Activated CD8-positive, alpha-beta memory T cell treated with anti-CD3 and anti-CD28 coated beads, Interleukin-2, amount 50 U/mL, for 48 hours (primary cell): ENCODE measurements at places on chromosomes 3 and 15.
A peak's percentile ranks its signal among the peaks of the same experiment; 100 is the strongest.

DNA sequence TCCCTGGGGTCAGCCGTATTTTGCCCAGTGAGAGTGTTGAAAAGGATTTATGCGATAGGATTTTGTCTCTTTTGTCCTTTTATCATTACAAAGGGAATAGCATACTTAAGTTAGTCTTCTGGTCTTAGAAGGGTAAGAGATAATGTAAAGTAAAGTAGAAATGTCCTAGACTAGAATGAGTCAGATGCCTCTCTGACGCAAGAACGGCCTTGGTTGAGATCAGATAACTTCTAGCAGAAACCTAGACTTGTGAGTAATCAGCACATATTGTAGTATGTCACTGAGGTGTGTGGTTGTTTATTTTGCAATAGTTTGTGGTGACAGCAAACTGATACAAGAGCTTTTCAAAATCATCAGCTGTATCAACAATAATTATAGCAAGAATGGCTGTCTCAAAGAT is 866.1 kb downstream of the NSUN3 start:
- no peak for DNase-seq

- peak; percentile 55 for DNase-seq
Observed at GRCh38 chr3:34683851-34684250, 885.4 kb downstream of the PDCD6IP start.

GRCh38 chr3:45437383-45437782 is 49.0 kb downstream of the LARS2 start:
- DNase-seq: no peak

GRCh38 chr3:184470551-184470950 is 90.7 kb downstream of the CHRD start:
- peak; percentile 37 for DNase-seq

DNA sequence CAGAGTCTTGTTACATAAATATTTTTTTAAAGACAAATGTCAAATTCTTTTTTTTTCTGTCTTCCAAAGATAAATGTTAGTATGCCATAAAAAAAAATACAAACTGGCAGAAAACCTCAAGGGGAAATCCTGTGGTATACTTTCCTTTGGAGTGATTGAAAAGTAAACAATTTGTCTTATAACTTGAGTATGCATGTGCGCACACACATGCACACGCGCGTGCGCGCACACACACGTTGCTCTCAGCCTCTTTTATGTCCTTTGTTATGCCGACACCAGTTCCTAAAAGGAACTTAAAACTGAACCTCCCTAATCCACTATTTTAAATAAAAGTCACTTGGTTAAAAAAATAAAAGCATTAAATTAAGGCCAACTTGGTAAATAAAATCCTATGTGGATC is 58.1 kb downstream of the TGFBR2 start:
- no peak for DNase-seq

DNA sequence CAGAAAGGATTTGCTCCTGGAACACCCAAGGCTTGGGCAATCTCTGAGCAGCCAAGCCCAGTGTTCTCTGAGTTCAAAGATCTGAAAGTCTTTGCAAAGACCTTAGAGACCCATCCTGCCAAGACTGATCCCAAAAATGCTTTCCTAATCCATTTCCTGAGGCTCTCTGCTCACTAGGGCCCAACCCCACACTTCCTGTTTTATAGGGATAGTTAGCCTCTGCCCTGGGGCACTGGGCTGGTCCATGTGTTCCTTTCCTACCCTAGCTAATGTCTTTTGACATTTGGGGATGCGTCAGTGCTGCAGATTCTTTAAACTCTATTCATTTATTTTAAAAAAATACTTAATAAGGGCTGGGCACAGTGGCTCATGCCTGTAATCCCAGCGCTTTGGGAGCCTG is 372.7 kb downstream of the ROBO2 start:
- no peak for DNase-seq

- no peak for DNase-seq
Observed at GRCh38 chr3:101146946-101147345, 153.7 kb upstream of the ABI3BP start.

DNA sequence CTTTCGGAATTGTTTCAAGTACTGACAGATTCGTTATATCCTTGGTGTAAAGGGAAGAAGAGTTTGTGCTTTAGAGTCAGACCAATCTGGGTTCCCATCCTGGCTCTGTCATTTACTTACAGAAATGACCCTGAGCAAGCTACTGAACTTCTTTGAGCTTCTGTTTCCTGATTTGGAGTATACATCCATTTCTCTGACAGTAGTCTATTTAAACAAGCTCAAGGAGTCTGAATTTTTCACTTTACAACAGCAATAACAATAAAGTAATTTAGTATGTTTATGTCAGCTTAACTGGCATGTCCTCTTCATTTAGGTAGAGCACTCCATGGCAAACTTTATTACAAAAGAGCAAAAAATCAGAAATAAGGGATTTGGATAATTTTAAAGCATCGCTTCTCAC is 27.8 kb downstream of the FAM98B start:
- DNase-seq: no peak

DNA sequence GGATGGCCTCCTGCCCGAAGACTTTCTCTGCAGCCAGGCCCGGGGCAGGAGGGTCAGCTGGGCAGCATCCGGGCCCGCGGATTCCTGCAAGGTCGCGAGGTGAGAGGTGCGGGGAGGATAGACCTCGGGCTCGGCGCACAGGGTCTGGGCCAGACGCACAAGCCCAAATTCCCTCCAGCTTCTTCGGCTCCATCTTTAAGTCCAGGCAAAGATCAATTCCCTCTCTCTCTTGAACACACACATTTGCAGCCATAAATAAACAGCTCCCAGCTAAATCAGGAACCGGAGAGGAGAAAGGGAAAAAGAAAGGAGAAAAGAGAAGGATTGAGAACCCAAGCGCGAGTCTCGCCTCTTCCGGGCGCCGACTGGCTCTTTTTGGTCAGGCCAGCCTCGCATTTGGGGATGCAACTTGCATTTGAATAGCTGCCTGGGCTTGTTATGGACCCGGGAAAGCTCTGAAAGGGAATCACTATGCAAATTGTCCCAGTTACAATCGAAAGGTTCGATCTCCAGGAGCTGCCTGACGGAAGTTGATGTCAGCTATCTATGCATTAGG is 14.5 kb upstream of the ONECUT1 start:
- peak; percentile 55 for DNase-seq

DNA sequence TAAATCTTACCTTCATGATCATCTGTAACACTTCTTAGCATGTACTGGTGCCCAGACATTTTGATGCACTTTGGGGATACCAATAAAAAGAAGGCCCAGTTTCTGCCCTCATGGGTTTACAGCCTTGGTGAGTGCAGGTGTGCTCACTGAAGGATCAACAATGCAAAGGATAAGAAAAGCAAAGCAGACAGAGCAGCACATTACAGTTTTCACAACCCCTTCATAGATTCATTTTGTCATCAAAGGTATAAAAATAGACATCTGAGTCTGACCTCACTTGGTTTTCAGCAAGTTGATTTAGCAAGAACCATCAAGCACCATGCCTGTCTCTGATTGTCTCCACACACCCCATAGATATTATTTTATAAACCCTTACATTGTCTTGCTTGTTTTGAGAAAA is 77.6 kb downstream of the BFSP2 start:
- no peak for DNase-seq

GRCh38 chr3:45227071-45227820 is 1.2 kb upstream of the TMEM158 start:
- no peak for DNase-seq

DNA sequence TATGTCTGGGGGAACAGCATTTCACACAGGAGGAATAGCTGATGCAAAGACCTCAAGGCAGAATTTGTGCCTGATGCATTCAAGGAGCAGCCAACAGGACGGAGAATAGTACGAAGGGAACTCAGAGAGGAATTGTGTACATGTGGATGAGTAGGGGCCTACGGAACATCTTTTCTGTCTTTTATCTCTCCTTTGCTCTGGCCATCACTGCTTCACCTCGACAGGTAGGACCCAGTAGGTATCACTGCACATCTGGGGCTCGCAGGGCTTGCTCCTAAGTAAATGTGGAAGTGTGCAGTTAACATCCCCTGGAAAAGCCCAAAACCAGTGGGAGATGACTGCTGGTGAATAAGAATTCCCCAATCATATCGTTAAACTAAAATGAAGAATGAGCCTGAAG is 56.4 kb upstream of the POU1F1 start:
- no peak for DNase-seq

DNA sequence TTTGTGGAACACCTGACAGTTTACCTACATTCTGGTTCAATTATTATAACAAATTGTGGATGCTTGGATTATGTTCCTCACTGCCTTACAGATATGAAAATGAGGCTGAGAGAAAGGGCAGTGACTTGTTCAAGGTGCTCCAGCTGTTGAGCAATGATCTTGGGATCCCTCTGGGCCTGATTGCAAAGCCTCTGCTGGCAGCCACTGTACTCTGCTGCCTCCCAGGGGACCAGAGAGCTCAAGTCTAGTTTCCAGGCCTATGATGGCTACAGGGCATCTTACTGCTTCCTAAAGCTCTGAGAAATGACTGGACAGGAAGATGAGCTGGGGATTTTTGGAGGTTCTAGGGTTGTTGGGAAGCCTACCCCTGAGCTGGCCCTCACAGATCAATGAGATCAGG is 2.3 kb upstream of the SHC4 start:
- DNase-seq: no peak

DNA sequence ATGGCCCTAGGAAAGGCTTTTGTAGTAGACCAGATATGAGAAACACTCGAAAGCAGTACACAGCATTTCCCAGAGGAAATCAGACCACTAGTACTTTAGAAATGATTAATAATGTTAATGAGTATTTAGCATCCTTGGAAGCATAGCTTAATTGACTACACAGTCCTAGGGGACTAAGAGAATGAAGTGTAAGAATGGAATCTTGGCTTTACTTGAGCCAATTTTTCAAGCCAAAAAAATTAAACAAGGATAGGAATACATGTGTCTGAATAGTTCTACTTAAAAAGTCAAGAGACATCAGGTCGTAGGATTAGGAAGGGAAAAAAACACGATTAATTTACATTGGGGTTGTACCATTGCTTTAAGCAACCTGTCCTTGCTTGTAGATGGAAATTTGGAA is 38.2 kb downstream of the DPPA2 start:
- DNase-seq: no peak

GRCh38 chr3:34807611-34808010 is 831.7 kb upstream of the ARPP21 start:
- DNase-seq: no peak

DNA sequence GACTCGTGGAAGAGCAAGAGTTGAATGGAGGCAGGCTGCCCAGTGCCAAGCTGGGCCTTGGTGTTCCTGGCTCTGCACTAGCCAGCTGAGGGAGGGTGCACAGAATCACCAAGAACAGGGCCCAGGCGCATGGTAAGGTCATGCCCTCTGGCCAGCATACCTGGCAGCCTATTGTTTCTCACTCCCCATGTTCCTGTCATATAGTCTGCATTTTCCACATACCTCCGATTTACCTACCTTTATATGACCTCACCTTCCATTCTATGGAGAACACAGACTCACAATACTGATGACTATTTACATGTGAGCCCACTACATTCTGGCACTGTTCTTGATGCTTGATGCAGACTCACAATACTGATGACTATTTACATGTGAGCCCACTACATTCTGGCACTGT is 5.4 kb downstream of the CLEC3B start:
- DNase-seq: no peak

- no peak for DNase-seq
Observed at GRCh38 chr3:147411815-147412241, 2.7 kb downstream of the ZIC1 start.

- DNase-seq: no peak
Observed at GRCh38 chr3:34275811-34276210, 477.4 kb downstream of the PDCD6IP start.

DNA sequence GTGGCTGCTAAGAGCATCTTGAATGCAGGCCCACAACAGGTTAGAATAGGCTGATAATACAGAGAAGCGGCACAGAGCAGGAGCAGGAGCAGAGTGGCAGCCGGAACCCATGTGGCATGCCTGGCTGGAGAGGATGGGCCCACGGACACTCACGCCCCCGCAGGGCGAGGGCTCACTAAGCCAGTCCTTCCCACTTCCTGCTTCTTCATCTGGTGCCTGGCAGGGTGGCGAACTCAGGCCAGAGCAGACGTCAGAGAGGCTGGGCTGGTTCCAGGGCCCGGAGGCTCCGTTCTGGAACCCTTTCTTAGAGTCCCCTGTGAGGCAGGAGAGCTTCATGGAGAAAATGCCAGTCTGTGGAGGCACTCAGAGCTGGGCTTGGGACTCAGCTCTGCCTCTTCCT is 195.1 kb downstream of the NTRK3 start:
- no peak for DNase-seq

GRCh38 chr15:22930782-22931484 is 49.2 kb downstream of the CYFIP1 start:
- DNase-seq: no peak

DNA sequence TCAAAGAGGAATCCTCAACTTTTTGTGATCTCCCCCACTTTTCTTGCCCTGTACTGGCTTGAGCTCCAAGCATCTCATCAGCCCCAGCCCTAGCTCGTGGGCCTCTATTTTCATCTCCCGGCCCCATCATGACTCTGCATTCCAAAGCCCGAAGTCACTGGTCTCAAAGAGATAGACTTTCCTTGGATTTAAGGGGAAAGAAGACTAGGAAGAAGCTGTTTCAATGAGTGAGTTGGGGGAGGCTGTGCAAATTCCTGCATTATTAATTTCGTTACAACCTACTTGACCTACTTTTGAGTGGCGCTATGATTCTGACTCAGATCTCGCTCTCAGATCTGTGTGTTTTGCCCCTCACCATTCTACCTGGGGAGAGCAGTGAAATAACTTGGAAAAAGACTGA is 266.6 kb upstream of the TBL1XR1 start:
- DNase-seq: no peak

DNA sequence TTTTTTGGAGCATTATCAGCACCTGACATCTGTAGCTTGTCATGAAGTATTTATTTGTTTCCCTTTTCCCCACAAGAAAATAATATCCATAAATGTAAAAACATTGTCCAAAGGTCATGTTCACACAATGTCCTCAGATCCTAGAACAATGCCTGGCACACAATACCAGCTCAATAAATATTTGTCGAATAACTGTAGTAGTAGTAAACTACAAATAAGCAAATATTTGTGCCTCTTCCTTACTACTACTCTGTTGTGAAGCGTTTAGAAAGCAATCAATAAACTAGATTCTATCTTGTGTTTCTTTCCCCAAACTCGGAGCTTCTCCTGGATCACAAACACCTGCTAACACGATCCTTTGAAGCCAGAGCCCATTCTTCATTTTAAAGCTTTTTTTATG is 459.6 kb upstream of the NECTIN3 start:
- DNase-seq: no peak

GRCh38 chr3:189258261-189258660 is 86.5 kb downstream of the TPRG1 start:
- no peak for DNase-seq

DNA sequence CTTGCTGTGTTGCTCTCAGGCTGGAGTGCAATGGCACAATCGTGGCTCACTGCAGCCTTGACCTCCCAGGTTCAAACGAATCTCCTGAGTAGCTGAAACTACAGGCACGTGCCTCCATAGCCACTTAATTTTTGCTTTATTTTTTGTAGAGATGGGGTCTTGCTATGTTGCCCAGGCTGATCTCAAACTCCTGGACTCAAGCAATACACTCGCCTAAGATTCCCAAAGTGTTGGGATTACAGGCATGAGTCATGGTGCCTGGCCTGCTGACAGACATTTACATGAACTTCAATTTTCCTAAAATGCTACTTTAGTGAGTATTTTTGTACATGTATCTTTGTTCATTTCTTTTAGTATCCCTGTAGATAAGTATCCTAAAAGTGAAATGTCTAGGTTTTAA is 132.3 kb downstream of the SUCLG2 start:
- DNase-seq: no peak
